ENCODE measurements at places on chromosomes 2 and 18.

DNA sequence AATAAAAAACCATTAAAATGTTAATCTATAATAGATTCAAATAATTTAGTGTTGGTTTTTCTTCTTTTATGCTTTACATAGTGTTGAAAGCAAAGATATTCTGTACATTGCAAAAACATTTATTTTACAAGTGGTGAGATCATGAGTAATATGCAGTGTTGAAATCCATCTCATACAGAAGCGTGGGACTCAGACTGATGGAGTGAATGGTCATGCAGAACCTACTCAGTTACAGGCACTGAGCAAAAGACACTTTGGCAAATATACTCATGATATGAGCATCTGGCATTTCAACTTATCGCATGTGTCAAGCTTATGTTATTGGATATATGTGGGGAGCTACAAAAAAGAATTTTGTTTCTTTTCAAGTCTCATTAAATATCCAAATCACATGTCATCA lies 620.2 kb upstream of the NETO1 start:
- no peak for DNase-seq

- no peak for DNase-seq
Observed at GRCh38 chr18:48994044-48994651, 43.4 kb upstream of the SMAD7 start.

- DNase-seq, result no peak
Observed at GRCh38 chr2:102289129-102289528, 22.2 kb upstream of the IL1RL1 start.

GRCh38 chr2:150174056-150174805 lies 313.2 kb downstream of the RND3 start:
- DNase-seq, result no peak

DNA sequence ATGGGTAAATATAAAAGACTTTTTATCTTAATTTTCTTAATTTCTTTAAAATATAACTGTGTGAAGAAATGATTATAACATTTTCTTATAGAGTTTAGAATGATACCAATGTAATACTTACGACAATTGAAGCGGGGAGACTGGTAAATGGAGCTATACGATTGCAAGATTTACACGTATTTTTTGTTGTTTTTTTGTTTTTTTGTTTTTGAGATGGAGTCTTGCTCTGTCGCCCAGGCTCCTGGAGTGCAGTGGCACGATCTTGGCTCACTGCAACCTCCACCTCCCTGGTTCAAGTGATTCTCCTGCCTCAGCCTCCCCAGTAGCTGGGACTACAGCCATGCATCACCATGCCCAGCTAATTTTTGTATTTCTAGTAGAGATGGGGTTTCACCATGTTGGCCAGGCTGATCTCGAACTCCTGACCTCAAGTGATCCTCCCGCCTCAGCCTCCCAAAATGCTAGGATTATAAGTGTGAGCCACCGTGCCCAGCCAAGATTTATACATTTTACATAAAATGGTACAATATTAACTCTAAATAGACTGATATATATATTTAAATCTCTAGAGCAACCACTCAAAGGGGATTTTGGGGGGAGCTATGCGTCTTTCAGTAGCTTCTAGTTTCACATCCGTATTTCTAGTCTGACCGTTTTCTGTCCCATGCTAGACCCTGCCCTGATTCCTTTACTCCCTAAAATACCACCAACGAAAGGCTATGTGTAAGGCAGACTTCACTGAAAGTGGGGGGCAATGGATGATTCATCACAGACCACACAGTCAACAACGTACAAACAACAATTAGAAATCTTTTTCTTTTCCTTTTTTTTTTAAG lies 28.2 kb upstream of the ATG16L1 start:
- DNase-seq, result no peak

- DNase-seq, result no peak
Observed at GRCh38 chr2:128347171-128347558, 28.5 kb upstream of the HS6ST1 start.

GRCh38 chr2:217827430-217828201 lies 175.2 kb downstream of the TNS1 start:
- DNase-seq, result no peak

- DNase-seq, result no peak
Observed at GRCh38 chr2:127469051-127469450, 50.8 kb downstream of the PROC start.

DNA sequence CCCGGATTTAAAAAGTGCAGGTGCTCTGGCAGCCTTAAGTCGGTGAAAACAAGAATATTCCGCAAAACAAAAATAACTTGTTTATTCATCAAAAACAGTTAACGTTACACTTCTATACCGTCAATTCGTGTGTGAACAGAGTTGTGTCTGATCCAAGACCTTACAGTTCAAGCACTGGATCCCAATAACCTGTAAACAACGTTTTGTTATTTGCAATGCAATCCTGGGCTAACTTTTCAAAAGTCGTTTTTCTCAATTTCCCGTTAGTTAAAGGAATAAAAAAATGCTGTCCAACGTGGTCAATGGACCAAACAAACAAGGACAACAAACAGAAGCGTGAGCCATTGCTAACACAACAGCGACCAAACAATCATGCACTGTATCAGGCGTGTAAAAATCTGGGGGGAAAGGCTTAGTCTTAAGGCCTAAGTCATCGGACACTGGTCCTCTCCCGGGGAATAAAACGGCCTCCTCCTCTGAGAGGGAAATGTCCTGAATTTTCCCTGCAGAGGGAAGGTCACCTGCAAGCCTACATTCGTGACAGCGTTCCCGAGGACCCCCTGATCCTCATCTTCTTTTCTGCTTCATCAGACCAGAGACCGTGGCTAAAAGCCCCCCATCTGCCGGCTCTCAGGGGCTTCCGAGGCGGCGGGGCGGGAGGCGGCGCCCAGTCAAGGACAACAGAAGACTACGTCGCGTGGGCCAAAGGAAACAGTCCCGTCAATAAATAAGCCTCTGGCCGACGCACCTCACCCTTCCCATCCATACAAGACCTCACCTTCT lies 490 bp downstream of the NDUFS1 start:
- DNase-seq, result no peak

GRCh38 chr2:150266931-150267330 lies 220.5 kb downstream of the RND3 start:
- no peak for DNase-seq

DNA sequence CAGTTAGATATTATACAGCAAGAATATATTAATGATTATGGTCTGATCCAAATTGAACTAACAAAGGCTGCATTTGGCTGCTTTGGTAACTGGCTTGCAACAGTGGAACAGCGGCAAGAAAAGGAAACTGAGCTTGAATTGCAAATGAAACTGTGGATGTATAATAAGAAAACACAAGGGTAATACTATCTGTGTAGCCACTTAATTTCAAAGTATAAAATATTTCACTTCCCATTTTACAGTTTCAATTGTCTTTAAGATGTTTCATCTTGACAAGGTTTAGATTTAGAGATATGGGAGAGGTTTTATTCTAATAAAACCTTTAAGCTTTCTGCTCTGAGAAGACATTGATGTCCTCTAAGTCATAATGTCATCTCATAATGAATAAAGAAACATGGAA lies 23.8 kb downstream of the WDR75 start:
- no peak for DNase-seq

Measured in stimulated activated CD8-positive, alpha-beta memory T cell treated with anti-CD3 and anti-CD28 coated beads, Interleukin-4, amount 100 ng/mL, for 4 hours (primary cell).